Stimulated activated CD4-positive, alpha-beta T cell treated with anti-CD3 and anti-CD28 coated beads, Interleukin-1b, Interleukin-23, amount 100 ng/mL, for 1 hour (primary cell): ENCODE measurements at places on chromosomes 4 and X.
A peak's percentile ranks its signal among the peaks of the same experiment; 100 is the strongest.

DNA sequence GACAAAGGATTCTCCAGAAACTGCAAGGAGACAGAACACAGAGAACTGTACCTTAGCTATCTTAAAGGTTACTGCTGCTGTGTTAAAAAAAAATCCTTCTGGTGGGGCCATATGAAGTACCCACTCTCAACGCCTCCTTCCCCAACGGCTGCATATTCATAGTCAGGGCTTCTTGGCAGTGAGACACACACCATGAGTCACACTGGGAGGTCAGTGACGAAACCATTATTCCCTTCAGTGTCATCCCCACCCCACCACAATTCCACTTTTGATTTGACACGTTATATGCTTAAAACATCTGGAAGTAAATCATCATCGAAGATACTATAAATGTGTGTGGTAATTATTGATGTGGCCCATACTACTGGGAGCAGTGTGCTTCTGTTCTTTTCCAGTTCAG is 271.5 kb downstream of the LDB2 start:
- DNase-seq: no peak

GRCh38 chr4:82790060-82790660 is 8.4 kb downstream of the SCD5 start:
- DNase-seq: no peak

- DNase-seq: no peak
Measured at GRCh38 chr4:38610521-38610920, 53.5 kb upstream of the KLF3 start.

- no peak for DNase-seq
Measured at GRCh38 chrX:23644744-23645143, 22.5 kb upstream of the PRDX4 start.

GRCh38 chrX:132505116-132505515 is 16.3 kb upstream of the MBNL3 start:
- no peak for DNase-seq

DNA sequence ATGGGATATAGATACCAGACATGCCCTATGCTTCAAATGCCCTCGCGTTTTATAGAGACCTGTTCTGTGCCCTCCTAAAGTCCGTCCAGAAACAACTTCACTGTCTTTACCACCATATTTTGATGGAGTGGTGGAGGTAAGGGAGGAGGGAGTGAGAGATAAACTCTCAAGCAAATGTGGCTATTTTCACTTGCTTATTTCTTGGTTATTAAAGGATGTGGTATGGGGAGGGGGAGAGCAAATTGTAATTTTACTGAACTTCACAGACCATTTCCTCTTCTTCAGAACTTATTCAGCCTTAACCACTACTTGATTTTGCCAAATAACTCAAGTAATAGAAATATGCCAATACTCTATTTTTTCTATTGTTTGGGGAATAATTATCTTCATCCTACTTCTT is 31.5 kb downstream of the GPR174 start:
- no peak for DNase-seq

- DNase-seq: no peak
Measured at GRCh38 chr4:151614561-151614960, 146.2 kb downstream of the GATB start.

- DNase-seq: peak; percentile 1
Measured at GRCh38 chrX:7147413-7147977, at the start of gene STS. STS (plus strand) TSS chrX:7147712; CDS start chrX:7253200, 105,488 bp downstream.

DNA sequence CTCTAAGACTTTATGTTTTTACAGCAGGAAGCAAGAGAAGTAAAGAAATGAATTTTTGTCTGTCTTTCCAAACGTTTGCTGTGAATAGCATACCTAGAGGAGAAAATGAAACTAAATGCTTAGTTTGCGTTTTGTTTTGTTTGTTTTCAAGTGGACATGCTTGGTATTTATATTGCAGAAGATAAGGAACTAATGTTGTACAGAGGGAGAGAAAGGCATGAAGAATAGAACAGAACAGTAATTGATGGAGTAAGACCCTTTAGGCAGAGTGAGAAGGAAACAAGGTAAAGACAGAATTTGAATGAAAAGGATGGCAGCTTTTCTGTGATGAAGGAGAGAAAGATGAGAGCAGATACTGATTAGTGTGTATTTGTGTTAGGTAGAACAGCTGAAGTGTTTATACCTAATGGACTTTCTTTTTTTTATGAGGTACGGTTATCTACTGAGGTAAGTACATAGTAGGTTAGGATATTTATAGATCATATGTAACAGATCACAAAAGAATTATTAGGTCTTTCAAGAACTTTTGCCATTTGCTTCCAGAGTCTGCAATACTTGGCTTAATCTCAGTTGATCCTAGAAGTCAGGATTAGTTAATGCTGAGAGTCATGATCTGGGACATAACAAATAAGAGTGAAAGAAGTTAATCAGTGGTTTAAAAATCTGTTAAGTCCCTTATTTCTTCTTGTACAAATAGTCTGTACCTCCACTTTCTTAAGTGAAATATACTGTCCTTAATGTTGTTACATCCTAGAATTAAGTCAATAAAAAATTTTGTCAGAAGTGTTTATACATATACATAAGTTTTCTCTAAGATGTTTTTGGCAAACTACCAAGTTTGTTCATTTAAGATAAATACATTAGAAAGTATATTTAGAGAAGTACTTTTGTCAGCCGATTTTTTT is 36.8 kb downstream of the FABP2 start:
- DNase-seq: no peak

DNA sequence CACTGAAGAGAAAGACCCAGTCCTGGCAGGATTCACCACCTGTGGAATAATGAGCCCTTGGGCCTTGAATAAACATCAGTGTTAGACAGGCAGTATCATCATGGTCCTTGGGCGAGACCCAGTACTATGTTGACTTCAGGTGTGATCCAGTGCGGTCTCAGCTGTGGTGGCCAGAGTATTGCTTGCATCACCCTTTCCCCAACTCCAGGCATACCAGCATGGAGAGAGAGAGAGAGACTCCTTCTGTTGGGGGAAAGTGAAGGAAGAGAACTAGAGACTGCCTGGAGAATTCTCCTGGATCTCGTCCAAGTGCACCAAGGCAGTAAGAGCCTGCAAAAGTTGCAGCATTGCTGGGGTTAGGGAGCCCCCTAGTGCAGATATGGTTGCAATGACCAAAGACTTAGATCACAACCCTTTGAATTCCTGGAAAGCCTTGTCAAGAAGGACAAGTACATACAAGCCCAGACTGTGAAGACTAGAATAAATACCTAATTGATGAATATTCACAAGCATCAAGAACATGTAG is 61.1 kb upstream of the VAMP7 start:
- DNase-seq: peak; percentile 3

GRCh38 chrX:20029728-20030127 is 38.9 kb upstream of the BCLAF3 start:
- no peak for DNase-seq

GRCh38 chrX:12814420-12814819 is 23.2 kb downstream of the PRPS2 start:
- DNase-seq: no peak

DNA sequence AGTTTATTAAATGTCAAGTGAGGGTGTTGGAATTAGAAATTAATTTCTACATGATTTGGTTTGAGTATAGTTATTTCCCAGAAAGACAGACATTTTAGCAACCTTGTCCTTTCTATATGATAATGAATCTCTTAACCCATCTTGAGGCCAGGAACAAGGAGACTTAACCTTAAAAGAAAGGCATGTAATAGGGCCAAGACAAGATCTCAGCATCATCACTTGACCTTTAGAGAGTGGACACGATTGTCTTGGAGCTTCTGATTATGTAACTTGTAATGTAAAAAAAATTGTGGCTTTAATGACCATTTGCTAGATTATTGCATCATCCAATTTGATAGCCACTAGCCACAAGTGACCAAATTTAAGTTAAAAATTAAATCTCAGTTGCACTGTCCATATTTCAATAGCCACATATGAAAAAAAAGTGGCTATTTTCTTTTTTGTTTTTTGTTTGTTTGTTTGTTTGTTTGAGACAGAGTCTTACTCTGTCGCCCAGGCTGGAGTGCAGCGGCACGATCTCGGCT is 13.5 kb upstream of the FOXO4 start:
- no peak for DNase-seq

DNA sequence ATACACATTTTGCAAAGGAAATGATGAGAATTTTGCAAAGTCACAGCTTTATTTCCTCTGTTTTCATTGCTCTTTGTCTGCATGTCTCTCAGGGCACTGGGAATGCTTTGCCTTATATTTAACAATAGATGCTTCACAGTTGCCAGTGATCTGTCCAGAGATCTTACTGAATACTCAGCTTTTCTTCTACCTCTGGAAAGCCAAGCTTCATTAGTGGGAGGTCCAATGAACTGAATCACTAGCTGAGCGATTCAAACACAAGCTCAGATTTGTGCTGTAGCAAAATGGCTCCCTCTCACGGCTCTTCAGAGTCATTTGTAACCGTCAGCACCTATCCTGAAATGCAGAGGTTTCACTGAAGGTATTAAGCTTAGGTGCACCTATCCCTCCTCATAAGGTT is 138.9 kb downstream of the DCLK2 start:
- DNase-seq: no peak

- DNase-seq: no peak
Measured at GRCh38 chr4:90403781-90404180, 276.6 kb downstream of the CCSER1 start.

DNA sequence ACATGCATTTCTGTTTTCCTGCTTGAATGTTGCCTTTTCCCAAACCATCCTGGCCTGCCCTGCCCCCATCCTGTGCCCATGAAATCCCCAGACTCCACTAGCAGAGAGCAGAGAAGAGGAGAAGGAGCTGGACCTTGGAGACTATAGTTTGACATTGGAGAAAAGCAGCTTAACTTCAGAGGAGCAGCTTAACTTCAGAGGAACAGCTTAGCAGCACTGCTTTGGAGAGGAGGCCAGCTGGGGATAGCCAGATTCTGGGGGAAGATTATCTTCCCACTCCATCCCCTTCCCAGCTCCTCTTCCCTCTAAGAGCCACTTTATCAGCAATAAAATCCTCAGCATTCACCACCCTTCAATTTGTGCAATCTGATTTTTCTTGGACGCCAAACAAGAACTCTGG is 443.0 kb downstream of the PCDH10 start:
- DNase-seq: no peak

DNA sequence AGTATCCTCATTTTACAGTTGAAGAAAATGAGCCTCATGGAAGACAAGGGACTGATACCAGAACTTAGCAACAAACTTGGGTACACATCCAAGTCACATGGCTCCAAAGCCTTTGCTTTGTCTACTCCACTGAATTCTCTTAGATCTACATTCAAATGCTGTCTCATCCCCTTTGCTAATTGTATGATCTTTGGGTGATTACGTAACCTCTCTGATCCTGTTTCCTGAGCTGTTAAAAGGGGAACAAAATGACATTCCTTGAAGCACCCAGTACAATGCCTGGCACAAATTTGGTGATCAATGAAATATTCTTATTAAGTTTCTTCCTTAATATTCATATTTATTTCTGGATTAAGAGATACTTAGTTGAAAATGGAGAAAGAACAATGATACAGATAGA is 5.9 kb upstream of the HPGD start:
- DNase-seq: no peak

- no peak for DNase-seq
Measured at GRCh38 chr4:105462576-105462975, 11.3 kb downstream of the PPA2 start.

DNA sequence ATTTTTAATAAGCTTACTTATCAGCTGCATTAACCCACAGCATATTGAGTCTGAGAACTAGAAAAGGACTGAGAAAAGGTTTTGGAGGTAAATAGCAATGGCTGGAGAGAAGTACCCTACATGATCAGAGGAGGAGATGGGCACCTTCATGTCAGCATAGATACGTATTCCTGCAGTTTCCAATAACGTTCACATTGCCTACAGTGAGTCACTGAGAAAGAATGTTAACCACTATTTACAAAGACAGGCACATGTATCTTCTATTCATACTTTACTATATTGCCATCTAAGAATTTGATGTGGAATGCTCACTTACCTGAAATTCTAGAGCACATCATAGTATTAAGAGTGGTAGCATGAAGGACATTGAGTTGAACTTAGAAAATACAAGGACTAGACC is 92.5 kb downstream of the TLL1 start:
- no peak for DNase-seq

- DNase-seq: no peak
Measured at GRCh38 chrX:116226665-116227484, 56.3 kb downstream of the AGTR2 start.

- no peak for DNase-seq
Measured at GRCh38 chrX:46957297-46957696, 45.1 kb downstream of the JADE3 start.

GRCh38 chr4:21177092-21177491 is 476.8 kb downstream of the PACRGL start:
- no peak for DNase-seq

GRCh38 chr4:104973708-104974107 is 173.0 kb upstream of the TET2 start:
- no peak for DNase-seq

GRCh38 chr4:53490161-53490956 is 100.9 kb downstream of the LNX1 start:
- DNase-seq: no peak
